Osteoblast (primary cell): ENCODE measurements at places on chromosomes 6 and 20. TPM values are rescaled to one million over a fixed set of nuclear protein-coding genes. Genes with fewer than 3 reads are reported as not detected.

GRCh38 chr6:116616737-116617053, 416 bp downstream of the RSPH4A start:
- peaks cover 3% of the 10 kb centered on the region for H3K4me1 ChIP-seq
- H3K27ac ChIP-seq, result peak overlapping the region; percentile 35
- H3K4me3 ChIP-seq, result peak overlapping the region; percentile 80
- DNase-seq, result peak; percentile 35
- no peaks in the 10 kb centered on the region for H3K27me3 ChIP-seq
- H3K36me3 ChIP-seq, result no peaks in the 10 kb centered on the region

- peaks cover 28% of the 10 kb centered on the region for H3K27me3 ChIP-seq
- DNase-seq, result no peak
- no peak overlapping the region for H3K4me3 ChIP-seq
- no peaks in the 10 kb centered on the region for H3K4me1 ChIP-seq
These were observed 887 bp downstream of the CLPS start for GRCh38 chr6:35796236-35796635.

GRCh38 chr20:43379239-43379917, 78.3 kb upstream of the SRSF6 start:
- H3K4me3 ChIP-seq, result no peak overlapping the region
- H3K27me3 ChIP-seq, result no peaks in the 10 kb centered on the region
- peak overlapping the region; percentile 76 for H3K27ac ChIP-seq
- H3K36me3 ChIP-seq, result no peaks in the 10 kb centered on the region
- peaks cover 30% of the 10 kb centered on the region for H3K4me1 ChIP-seq

- no peak overlapping the region for H3K27ac ChIP-seq
- no peak for DNase-seq
- H3K27me3 ChIP-seq, result no peaks in the 10 kb centered on the region
- H3K4me1 ChIP-seq, result no peaks in the 10 kb centered on the region
- H3K36me3 ChIP-seq, result no peaks in the 10 kb centered on the region
These were observed 128.3 kb upstream of the PDE10A start for GRCh38 chr6:165791306-165791705.

DNA sequence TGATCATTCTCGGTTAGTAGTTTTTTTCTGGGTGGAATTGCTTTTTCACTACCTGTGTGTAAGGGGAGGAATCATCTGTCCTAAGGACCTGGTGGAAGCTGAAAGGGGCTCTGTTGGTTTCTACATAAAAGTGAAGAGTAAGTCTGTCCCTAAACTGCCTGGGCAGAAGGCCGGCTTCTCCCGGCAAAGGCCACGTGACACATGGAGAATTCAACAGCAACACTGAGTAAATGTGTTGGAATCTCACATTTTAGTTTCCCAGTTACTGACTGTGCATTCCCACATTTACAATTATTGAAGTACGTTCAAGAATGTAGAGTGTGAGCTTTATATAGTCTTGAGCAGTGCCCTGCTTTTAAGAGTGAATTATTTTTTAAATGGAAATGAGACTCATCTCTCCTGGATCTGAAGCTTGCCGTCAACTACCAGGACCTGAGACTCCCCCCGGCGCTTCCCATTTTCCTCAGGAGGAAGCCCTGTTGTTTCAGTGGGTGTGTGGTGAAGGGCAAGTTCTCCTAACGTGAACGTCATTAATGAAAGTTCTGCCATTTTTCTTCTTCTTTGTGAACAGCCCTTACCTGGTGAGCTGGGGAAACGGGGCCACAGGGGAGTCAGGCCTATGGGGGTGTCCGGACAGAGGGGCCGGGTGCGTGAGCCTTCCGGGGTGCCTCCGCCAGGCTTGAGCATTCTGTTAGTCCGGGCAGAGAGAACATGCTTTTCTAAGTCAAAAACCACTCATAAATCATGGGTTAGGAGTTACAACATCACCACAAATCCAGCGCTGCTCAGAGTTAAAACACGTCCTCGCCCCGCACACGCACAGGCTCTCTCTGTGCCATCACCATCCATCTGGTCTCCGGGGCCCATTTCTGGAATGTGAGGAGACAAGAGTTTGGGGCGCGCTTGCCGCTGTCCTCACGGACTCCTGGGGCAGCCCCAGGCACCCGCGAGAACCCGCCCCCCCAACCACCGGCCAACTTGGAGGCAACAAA, 56.6 kb upstream of the SMOC2 start:
- peak; percentile 83 for DNase-seq
- no peaks in the 10 kb centered on the region for H3K36me3 ChIP-seq
- no peak overlapping the region for H3K27ac ChIP-seq
- H3K4me3 ChIP-seq, result no peak overlapping the region
- no peaks in the 10 kb centered on the region for H3K4me1 ChIP-seq
- no peaks in the 10 kb centered on the region for H3K27me3 ChIP-seq

DNA sequence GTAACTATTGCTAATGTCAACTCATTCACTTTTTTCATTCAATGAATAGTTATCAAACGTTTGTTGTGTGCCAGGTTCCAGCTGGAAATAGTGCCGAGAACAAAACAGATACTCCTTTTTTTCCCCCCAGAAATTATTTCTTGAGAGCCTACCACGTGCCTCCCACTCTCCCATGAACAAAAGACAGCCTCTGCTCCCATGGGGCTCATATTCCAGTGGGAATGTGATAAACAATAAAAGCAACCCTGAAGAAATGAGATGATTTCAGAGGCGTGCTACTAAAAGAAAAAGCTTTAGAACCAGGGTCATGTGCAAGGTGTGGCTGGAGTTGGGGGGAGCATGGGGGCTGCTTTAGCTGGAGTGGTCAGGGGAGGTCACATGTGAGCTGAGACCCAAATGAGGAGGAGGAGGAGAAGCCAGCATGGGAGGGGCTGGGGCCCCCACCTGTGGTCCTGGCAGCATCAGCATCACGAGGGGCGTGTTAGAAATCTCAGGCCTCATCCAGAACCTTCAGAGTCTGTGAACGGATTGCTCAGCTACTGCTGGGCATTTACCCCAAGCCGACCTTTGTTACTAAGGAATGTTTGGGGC, 157.4 kb downstream of the EYA2 start:
- no peaks in the 10 kb centered on the region for H3K4me1 ChIP-seq
- DNase-seq, result no peak
- no peak overlapping the region for H3K4me3 ChIP-seq
- H3K27ac ChIP-seq, result no peak overlapping the region

DNA sequence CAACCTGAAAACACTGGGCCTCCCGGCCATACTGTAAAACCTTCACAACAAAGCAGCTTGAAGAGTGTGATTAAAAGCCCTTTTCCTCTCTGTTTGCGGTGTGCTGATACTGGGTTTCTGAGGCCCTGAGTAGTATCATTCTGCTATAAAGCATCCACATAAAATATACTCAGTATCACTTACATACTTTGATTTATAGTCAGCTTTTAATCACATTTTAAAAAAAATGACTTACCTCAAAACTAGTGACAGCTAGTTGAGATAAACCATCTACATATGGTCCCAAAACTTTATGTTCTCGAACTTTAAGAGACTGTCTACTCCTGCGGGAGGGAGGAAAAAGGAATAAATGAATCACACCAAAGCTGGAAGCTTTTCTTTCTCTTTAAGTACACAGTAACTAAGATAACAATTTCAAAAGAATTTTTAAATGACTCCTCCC, 135.7 kb downstream of the KIF13A start:
- H3K36me3 ChIP-seq, result peaks cover 34% of the 10 kb centered on the region
- peak overlapping the region; percentile 89 for H3K27ac ChIP-seq
- H3K4me3 ChIP-seq, result no peak overlapping the region
- DNase-seq, result no peak
- H3K27me3 ChIP-seq, result no peaks in the 10 kb centered on the region

GRCh38 chr6:169950558-169950957, 199.1 kb downstream of the ERMARD start:
- no peak overlapping the region for H3K4me3 ChIP-seq
- no peaks in the 10 kb centered on the region for H3K36me3 ChIP-seq
- H3K4me1 ChIP-seq, result no peaks in the 10 kb centered on the region
- DNase-seq, result peak; percentile 19
- no peaks in the 10 kb centered on the region for H3K27me3 ChIP-seq

The CLVS2 gene
- not detected in 2 replicates for total RNA-seq

The COL21A1 gene
- 8.0 and 19.2 TPM in 2 replicates for total RNA-seq

The VSTM2L gene
- 2.5 and 2.9 TPM in 2 replicates for total RNA-seq

The GGTLC1 gene
- total RNA-seq, result not detected in 2 replicates
